ENCODE measurements at places on chromosomes 11 and 22.

GRCh38 chr22:37860796-37861421, 11.7 kb downstream of the EIF3L start:
- DNase-seq, result no peak

- no peak for DNase-seq
These were observed 91.3 kb downstream of the ZC3H12C start for GRCh38 chr11:110184456-110184855.

DNA sequence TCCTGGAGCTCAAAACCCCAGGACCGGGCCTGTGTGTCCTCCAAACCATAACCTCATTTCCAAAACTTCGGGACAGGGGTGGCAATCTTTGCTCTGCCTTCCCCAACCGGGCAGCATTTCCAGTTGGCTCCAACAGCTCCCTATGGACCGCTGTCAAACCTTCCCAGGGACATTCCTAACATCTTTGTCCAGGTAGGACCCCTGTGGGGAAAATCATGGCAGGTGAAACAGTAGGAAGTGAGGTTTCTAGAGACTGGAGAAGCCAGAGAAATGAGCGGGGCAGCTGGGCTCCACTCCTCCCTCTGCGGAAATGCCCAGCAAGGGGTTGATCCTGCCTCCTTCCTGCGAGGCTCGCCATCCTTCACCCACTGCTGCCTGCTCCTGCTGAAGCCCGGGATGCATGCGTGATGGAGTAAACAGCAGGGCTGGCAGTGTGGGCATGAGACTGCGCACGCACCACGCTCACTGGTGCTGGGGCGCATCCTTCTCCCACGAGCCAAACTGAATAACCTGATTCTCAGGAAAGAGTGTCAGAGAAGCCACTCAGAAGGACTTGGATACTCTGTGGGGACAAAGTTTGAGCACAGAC, 136.4 kb downstream of the BUD13 start:
- no peak for DNase-seq

DNA sequence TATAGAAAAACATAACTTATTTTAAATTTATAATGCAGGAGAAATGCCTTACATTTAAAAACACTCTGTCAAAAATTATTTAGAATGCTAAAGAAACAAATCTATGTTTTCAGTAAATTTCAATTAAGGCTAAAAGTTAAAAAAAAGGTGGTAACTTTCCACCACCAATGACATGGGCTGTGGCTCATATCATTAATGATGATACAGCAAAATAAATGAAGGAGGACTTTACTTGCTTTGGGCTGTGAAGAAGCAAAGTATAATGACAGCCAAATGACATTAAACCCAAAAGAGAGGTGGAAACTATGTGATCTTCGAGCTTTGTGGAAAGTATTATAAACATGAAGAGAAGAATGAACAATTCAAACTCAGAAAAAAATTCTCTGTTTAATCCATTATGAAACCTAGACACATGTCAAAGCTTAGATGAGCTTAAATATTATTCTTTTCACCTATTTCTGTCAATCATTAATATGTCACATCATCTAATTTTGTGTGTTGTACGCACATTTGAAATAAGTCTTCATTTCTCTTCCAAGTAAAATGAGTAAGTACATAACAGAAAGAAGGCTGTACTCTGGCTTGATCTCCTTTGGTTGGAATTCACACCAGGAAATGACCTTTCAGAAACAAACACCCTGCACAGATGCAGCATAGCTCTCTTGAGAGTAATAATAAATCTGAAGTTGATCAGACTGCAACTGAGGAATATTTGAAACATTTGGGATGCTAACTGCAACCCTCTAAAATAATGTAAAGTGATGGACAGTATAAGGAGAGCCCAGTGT, 265.8 kb downstream of the TTC28 start:
- no peak for DNase-seq

- no peak for DNase-seq
These were observed 2.9 kb downstream of the TEAD1 start for GRCh38 chr11:12677131-12677530.

- DNase-seq, result no peak
These were observed 5.8 kb downstream of the GRIK4 start for GRCh38 chr11:120517390-120517761.

DNA sequence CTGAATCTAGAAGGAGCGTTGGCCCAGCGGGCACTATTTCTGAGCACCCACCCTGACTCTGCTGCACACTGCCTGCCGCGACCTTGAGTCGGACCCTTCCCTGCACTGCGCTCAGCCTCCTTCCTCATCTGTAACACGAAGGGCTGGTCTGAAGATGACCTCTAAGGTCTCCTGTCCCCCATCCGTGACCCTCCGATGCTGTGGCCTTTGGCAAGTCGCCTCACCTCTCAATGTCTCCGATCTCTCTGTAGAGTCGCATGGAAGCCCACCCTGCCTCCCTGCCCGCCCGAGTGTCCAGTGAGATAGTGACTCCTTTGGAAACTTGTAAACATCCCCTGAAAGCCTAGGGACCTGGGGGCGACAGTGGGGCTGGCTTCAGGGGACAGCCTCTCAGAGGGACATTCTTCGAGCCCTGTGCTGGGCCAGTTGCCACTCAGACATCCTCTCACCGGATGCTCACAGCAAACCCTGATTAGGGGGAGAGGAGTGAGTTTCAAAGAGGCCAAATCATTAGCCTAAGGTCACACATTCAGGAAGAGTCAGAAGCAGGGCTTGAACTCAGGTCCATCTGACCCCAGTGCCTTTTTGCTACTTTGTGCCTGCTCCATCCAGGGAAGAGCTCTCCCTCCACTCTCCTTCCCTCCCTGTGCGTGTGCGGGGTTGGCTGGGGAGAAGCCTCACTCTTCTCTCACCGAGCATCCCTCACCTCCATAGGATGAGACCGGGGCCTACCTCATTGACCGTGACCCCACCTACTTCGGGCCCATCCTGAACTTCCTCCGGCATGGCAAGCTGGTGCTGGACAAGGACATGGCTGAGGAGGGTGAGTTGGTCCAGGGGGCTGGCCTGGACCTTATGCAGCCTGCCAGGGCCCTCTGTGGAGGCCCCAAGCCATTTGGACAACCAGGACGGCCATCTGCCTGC, 1.1 kb downstream of the KCTD17 start:
- DNase-seq, result no peak

DNA sequence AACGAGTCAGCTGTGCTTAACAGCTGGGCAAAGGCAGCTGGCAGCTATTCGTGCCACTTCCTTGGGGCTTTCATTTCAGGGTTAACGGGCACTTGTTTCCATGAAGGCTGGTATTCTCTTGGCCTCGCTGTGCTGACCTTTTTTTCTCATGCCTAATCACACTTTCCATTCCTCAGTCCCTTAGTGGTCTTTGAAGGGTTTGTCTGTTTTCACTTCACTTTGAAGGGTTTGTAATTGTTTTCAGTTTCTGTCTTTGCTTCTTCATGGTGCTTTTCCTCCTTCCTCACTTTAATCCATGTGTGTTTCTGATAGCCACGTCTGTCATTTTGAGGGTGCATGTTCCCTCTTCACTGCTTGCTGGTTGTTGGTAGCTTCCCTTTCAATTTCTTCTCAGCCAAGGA, 24.6 kb downstream of the PPIL2 start:
- DNase-seq, result no peak

GRCh38 chr11:75301601-75302345, 49.7 kb downstream of the ARRB1 start:
- DNase-seq, result no peak

- DNase-seq, result no peak
These were observed 22.0 kb upstream of the CTSC start for GRCh38 chr11:88359541-88359940.

DNA sequence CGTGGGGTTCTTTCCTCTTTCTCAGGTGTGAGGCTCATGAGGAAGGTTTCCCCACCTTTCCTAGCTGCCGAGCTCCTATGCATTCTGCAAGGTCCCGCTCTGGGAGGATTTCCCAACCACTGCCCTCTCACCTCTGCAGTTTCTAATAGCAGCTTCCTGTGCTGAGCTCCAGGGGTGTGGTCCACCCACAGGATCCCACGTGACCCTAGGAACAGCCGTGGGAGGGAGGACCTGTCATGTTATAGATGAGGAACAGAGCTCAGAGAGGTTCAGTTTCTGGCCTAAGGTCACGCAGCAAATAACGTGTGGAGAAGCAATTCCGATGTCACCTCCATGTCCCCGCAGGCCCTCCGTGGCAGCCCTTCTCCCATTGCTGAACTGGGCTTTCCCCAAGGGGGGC, 38.5 kb downstream of the FLRT1 start:
- no peak for DNase-seq

DNA sequence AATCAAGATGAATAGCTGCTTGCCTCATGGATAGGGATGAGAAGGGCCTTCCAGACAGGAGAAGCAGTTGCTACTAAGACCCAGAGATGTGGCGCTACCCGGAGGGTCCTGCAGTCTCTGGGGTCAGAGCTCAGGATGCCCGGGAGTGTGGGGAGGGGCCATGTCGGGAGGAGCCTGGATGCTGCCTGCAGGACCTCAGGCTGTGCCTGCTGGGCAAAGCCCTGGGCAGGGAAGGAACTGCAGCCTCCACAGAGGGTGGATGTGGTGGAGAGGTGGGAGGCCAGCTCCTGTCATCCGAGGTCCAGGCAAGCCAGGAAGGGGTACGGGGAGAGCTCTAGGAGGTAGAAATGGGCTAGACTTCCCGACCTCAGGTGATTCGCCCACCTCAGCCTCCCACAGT, 11.0 kb downstream of the PRR5 start:
- no peak for DNase-seq

DNA sequence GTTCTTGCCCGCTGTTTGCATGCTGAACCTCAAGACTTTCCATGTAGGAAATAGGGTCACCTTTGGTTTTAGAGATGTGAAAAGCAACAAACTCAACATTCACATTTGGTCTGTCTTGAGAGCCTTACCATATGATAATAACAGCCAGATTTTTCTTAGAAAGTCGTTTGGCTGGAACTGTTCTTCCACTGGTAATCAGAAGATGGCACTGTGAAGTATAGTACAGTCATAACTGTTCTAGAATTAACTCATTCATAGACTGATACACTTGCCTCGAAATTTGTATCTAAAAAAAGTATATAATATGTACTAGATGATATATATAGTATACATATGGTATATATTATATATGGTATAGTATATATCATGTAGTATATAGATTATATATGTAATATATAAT, 12.3 kb downstream of the LUZP2 start:
- no peak for DNase-seq

GRCh38 chr11:72776844-72777754, 16.7 kb downstream of the STARD10 start:
- DNase-seq, result no peak

DNA sequence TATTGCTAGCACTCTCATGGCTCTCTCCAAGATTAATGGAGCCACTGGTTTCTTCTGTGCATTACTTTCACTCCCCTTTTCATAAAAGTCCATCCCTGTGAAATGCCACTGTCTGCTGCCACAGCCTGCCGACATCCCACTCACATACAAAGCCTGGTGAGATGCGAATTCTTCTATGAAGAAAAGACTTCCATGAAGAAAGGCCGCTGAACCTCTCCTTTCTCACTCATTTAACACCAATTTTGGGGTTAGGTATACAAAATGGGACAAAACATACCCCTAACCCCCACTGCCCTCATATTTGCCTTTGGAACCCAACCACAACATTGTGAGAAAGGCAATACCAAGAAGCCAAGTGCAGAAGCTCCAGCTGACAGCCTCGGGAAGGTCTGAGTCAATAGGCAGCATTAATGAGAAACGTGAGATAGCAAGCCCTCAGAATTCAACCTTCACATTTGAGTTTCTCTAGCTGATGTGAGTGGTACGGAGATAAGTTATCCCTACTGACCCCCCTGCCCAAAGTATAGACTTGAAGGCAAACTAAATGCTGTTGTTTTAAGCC, 156.4 kb downstream of the ATG16L2 start:
- no peak for DNase-seq

- no peak for DNase-seq
These were observed 72.1 kb downstream of the PTPRJ start for GRCh38 chr11:48052183-48053044.

Measured in hematopoietic multipotent progenitor cell (in vitro differentiated cells).